ENCODE measurements at places on chromosomes 3 and 15.
A peak's percentile ranks its signal among the peaks of the same experiment; 100 is the strongest.

DNA sequence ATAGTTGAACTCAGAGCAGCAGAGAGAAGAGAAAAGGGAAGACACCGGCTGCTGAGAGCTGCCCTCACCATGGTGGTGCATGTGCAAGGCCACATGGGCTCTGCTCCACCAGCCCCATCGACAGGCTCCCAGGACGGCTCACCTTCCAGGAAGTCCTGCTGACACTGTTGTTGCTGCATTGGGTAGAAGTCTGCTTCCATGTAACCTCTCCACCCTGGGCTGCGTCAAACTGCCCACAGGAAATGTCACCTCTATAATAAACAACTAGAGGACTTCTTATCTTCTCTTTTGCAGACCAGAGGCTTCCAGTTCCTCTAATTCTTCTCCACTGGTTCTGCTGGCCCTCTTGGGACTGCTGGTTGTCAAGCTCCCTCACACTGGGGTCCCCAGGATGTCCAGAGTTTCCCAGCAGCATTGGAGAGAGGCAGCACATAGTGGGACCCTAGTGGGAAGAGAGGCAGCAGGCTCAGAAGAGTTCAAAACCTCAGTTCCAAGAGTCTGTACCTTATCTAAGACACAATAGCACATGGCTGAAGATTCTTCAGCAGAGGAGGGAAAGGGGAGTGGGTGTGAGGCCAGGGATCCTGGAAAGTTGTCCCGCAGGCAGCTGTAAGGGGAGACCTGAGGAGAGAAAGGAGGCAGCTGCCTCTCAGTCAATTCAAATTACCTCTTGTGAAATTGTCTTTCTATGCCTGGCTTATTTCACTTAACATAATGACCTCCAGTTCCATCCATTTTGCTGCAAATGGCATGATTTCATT lies 5.8 kb upstream of the CCR3 start:
- no peak for DNase-seq

DNA sequence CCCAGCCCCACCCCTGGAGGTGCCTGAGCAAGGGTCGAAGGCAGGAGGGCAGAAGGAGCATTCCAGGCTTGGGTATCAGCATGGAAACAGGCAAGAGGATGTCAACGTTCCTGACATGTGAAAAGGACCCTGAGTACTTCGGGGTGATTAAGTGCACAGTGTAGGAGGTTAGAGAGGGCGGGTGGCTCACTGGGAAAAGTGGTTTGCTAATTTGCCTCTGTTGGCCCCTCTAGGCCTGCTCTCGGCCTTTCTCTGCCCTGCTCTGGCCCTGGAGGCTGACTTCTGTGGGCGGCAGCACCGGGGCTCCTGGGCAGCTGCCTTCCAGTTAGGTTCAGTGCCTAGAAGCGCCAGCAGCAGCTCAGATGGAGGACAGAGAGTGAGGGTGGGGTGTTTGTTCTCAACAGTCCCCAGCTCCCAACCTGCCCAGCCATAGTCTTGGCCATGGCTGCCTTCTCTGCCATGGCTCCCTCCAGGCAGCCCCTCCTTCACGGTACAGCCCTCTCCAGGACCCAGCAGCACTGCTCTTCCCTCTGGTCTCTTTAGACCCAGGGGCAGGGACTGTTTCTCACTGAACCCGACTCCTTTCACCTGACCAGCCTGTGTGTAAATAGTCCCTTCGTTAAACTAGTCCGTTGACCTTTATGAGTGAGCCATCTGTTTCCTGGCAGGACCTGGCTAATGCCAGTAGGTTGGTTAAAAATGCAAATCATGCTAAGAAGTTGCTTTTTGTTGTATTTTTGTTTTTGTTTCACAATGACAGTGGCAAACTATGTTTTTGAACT lies 107.1 kb upstream of the TPM1 start:
- DNase-seq = peak; percentile 66

DNA sequence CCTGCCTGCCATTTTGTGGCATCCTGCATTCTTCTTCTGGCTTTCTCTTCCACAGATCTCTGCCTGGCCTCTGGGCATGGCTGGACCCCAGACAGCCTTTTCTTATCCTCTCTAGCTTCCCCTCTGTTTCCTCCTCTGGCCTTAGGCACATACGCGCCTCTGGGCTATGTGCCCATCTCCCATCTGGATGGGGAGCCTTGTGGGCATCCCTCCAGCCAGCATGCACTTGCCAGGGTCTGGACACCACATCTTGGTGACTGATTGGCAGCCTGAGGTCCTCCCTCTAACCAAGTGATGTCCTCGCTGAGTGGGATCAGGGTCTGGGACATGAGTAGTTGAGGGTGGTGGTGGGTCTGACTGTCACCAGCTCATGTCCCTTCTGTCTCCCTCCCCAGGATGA lies 12.8 kb downstream of the PLEKHO2 start:
- no peak for DNase-seq

GRCh38 chr15:93040288-93041158 lies 48.5 kb downstream of the RGMA start:
- DNase-seq = no peak

DNA sequence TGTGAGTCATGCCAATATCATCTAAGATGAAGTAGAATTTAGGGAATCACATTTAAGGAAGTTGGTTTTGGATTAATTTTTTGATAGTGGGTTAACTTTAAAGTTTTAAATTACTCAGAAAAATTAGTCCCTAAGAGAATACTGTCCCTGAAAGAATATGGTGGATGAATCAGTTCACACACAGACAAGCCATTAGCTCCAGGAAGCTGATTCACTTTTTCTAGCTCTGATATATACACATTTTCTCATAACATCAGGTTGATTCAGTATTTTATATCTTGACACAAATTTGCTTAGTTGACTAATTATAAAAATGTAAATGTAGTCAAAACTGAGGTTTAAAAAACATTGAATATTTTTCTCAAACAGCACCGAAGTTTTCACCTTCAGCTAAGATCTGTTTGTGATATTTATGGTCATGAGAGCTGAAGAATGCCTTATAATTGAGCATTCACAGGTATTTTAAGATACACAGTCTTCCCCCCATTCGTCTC lies 55.1 kb downstream of the MYH15 start:
- no peak for DNase-seq

- no peak for DNase-seq
These were observed 37.3 kb downstream of the CRYGS start for GRCh38 chr3:186506857-186507256.

GRCh38 chr3:44513513-44513912 lies 36.0 kb upstream of the ZNF445 start:
- DNase-seq = no peak

- no peak for DNase-seq
These were observed 29.9 kb upstream of the CCDC80 start for GRCh38 chr3:112670824-112671223.

DNA sequence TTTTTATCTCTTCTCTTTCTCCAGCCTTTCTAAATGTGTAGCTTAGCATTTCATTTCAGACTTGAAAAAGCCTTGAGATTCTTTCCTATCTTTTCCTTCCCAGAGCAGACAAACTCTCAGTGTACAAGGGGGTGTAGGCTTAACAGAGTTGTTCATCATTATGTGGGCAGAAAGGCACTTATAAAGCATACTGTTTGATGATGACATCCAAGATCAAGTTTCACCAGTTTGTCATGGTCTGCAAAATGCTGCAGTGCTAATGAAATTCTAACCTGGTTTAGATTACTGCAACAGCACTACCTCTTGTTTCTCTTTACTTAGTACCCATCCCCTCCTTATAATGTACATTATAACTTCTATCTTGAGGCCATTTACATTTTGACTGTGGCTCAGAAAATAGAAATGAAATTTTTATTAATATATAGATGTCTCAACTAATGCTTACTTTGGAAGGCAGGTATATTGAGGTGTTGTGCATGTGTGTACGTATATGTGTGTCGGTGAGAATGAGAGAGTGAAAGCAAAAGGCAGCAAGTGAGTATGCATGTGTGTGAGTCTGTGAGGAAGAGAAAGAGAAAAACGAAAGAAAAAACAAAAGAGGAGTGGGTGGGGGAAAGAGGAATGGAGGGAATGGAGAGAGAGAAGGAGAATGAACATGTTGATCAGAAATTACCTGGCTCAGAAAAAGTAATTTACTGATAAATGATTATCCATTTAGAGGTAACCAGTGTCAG lies 1043.6 kb downstream of the TUSC7 start:
- peak; percentile 86 for DNase-seq

Data from adipocyte (in vitro differentiated cells).